Activated CD8-positive, alpha-beta memory T cell treated with anti-CD3 and anti-CD28 coated beads, Interleukin-2, amount 50 U/mL, for 4 hours (primary cell): ENCODE measurements at places on chromosomes 6 and 20.

DNA sequence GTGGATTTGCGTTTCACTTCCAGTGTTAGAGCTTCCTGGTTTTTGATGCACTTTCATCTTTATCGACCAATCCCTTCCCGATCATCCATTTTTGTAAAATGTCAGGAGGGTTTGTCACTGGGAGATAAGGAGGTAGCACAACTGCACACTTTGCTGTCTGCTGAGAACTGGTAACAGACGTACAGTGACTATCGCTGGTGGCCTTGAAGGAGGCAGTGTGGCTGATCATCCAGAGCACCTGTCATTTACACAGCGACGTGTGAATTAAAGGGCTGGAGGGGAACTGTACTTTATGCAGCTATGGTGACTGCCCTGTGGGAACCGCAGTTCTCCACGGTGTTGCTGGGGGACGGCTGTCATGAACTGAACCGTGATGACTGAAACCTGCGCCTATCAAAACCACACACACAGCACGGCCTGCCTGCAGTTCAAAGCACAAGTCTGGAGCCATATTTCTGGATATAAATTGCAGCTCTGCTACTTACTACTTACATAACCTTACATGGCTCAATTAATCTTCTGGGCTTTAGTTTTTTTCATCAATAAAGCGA lies 50.0 kb downstream of the HUS1B start:
- no peak for DNase-seq

- DNase-seq, result no peak
Measured at GRCh38 chr6:168270274-168271172, 49.1 kb downstream of the DACT2 start.

- no peak for DNase-seq
Measured at GRCh38 chr6:92848901-92849300, 570.5 kb downstream of the EPHA7 start.

- no peak for DNase-seq
Measured at GRCh38 chr6:166465671-166466087, 82.9 kb upstream of the MPC1 start.

GRCh38 chr6:42257063-42257462 lies 39.4 kb upstream of the MRPS10 start:
- DNase-seq, result no peak

- no peak for DNase-seq
Measured at GRCh38 chr6:8108031-8108660, 5.8 kb upstream of the EEF1E1 start.

GRCh38 chr6:17393892-17394631 lies 667 bp downstream of the CAP2 start:
- no peak for DNase-seq

DNA sequence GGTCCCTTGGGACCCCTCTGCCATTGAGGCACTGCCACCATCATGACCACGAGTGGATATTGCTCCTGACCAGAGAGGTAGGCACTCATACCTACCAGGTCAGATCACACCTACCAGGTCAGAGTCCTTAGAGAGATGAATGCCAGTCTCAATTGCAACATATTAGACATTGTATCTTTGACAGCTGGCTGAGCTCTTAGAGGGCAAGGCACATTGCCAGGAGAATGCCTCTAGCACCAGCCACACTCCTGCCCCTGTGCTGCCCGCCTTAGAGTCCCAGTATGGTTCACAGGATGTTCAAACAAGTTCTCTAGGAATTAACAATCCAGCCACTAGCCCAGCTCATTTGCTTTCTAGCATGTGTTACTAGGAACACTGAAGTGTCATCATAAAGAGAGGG lies 65.9 kb downstream of the TMEM244 start:
- no peak for DNase-seq

- no peak for DNase-seq
Measured at GRCh38 chr20:53809728-53810365, 216.2 kb upstream of the ZNF217 start.

GRCh38 chr20:14711652-14712051 lies 374.2 kb upstream of the FLRT3 start:
- DNase-seq, result no peak

- DNase-seq, result no peak
Measured at GRCh38 chr6:28875191-28875747, 48.5 kb downstream of the TRIM27 start.

- DNase-seq, result no peak
Measured at GRCh38 chr6:138803861-138804260, 8.0 kb downstream of the ECT2L start.

GRCh38 chr6:43801495-43802181 lies 31.6 kb downstream of the VEGFA start:
- DNase-seq, result no peak

GRCh38 chr6:41072836-41073202 lies at the start of gene NFYA:
NFYA (plus strand) TSS chr6:41072974; CDS start chr6:41079090, 6,116 bp downstream.
- DNase-seq, result peak; percentile 100

DNA sequence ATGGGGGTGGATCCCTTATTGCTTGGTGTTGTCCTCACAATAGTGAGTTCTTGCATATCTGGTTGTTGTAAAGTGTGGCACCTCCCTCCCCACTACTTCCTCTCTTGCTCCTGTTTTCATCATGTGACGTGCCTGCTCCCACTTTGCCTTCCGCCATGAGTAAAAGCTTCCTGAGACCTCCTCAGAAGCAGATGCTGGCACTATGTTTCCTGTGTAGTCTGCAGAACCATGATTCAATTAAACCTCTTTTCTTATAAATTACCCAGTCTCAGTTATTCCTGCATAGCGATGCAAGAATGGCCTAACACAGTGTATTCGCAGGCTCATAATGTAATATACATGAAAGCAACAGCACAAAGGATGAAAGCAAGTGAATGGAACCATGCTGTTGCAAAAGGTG lies 28.4 kb upstream of the ANKRD60 start:
- DNase-seq, result no peak

DNA sequence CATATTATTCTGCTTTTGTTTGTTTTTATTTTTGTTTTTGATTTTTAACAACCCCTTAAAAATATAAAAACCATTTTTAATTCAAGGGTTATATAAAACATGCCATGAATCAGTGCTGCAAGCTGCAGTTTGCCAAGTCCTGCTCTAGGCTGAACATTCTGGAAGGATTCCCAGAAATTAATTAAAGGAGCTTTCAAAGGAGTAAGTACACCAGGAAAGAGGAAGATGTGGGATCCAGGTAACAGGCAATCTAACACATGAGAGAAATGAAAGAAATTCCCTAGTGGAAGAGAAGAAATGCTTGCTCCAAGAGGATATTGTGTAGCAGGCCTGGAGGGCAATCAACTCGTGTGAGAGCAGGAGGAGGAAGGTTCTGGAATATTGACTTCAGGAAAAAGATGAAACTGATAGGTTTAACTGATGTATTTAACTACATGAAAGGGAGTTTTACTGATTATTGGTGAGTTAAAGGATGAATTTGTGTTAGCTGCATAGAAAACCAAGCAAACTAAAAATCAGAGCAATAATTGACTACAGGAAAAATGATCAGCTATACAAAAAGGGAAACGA lies 146.0 kb upstream of the PHACTR1 start:
- no peak for DNase-seq

- DNase-seq, result no peak
Measured at GRCh38 chr6:106363401-106364138, 3.1 kb downstream of the CRYBG1 start.

DNA sequence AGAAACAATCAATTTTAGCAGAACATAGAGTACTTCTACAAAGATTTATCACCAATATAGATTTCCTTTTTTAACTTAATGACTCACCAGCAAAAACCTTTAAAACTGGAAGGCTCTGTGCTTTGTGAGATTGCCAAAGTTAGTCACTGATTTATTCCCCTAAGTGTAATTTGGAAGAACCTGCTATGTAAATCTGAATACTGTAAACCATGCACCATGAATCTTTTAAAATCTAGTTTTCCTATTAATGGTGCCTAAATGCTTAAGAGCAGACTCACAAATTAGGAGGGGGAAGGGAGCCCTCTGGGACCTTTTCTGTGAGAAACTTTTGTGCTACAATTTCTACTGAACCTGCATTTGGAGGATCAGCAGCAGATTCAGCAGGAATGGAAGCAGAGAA lies 57.8 kb upstream of the PNRC1 start:
- no peak for DNase-seq

- DNase-seq, result no peak
Measured at GRCh38 chr20:51810155-51811041, 8.1 kb upstream of the SALL4 start.

DNA sequence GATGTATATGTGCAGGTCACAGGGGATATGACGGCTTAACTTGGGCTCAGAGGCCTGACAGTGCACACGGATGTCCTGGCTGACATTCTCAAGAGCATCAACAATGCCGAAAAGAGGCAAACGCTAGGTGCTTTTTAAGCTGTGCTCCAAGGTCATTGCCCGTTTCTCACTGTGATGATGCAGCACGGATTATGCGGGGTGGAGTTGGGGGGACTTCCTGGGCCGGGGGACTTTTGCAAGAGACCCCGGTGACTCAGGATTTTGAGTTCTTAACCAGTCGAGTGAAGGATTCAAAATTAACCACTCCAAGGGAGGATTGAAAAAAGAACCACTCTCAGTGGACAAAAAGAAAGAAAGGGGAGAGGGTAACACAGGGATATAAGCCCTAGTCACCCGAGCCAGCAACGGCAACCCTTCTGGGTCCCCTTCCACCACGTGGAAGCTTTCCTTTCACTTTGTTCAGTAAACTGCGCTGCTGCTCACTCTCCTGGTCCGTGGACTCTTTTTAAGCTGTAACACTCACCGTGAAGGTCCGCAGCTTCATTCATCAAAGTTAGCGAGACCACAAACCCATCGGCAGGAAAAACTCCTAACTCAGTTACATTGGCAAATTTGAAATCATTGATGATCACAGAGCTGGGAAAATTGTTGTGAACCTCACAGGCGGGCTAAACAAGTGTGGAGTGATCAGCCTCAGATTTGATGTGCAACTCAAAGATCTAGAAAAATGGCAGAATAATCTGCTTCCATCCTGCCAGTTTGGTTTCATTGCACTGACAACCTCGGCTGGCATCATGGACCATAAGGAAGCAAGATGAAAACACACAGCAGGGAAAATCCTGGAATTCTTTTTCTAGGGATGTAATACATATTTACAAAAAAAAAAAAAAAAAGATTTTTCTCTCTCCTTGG lies 199.3 kb downstream of the ARID1B start:
- no peak for DNase-seq

- no peak for DNase-seq
Measured at GRCh38 chr6:20569000-20569610, 34.8 kb downstream of the CDKAL1 start.

- no peak for DNase-seq
Measured at GRCh38 chr6:118968416-118968815, 33.5 kb upstream of the MCM9 start.

DNA sequence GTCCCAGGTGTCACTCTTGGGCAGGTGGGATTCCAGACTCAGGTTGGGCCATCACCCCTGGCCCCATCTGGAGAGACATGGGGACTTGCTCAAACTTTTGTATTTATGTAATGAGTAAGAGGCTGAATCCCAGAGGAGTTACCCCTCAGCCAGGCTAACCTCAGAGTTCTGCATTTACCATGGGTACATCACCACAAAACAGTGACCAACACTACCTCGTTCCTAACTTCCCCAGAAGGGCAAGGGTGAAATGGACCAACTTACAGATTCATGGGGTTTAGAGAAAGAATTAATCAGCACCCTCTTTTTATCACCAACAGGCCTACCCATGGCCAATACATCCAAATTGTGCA lies 259.9 kb upstream of the MARCKS start:
- no peak for DNase-seq

- peak; percentile 91 for DNase-seq
Measured at GRCh38 chr6:163413345-163414116, 987 bp upstream of the QKI start.

GRCh38 chr6:90604546-90604945 lies 17.7 kb upstream of the MAP3K7 start:
- no peak for DNase-seq

DNA sequence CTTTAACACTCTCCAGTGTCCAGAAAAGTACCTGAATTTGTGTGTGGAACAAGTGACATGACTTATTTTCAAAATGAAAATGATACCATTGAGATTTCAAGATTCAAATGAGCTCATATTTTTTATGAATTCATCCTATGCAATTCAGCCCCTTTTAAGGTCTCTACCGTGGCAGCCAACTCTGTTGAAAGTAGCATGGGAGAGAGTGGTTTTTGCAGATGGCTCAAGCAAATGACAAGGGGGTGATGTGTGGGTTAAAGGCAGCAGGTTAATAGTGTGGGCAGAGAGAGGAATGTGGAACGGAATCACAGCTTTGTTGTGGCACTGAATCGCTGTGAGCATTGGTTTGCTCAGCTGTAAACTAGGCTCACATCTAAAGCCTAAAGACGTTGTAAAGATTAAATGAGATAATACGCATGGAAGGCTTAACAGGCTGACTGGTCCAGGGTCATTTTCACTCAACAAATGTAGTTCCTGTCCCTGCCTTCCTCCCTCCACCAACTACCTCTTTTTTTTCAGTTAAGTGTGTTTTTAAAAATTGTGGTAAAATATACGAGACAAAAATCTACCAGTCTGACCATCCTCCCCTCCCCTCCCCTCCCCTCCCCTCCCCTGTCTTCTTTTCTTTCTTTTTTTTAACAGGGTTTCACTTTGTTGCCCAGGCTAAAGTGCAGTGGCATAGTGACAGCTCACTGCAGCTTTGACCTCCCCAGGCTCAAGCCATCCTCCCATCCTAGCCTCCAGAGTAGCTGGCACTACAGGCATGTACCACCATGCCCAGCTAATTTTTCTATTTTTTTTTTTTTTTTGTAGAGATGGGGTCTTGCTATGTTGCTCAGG lies 114.7 kb upstream of the ZNF217 start:
- DNase-seq, result peak; percentile 25

- no peak for DNase-seq
Measured at GRCh38 chr6:1047981-1048541, 263.8 kb upstream of the FOXQ1 start.

DNA sequence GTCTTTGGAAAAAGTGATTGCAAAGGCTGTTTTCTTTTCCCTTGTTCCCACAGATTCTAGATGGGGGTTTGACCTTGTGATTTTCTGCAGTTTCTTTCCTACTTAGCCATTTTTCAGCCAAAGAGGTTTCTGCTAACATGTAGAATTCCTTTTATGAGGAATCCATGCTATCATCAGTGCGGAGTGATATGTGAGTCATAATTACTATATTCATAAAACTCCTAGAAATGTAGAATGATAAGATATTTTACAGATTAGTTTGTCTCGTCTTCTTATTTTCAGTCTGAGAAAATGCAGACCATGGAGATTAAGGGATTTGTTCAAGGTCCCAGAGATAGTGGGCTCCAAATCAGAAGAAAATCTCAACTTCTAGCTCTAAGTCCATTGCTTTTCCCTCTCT lies 98.6 kb downstream of the KCNQ5 start:
- no peak for DNase-seq

DNA sequence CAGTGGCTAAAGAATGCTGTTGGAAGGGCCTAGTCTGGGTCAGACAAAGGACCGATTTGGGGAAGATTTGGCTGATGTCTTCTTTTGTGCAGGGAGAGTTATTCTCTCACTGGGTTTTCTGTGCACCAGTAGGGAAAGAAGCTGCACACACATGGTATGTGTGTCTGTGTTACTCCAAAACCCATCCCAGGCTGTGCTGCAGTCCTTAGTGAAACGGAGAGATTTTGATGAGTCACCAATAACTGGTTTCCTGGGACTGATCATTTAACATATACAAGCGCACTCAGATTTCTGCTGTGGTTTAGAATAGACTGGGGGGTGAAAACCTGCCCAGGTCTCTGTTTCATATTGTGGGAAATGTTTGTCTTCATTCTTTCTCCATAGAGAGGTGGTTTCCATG lies 1049.8 kb downstream of the KIF16B start:
- DNase-seq, result no peak
